ENCODE measurements at places on chromosomes 5 and 9. TPM values are rescaled to one million over a fixed set of nuclear protein-coding genes. Genes with fewer than 3 reads are reported as not detected.

IL13 gene
- total RNA-seq, result not detected

SLC27A6 gene
- total RNA-seq, result 80.1 TPM

DNA sequence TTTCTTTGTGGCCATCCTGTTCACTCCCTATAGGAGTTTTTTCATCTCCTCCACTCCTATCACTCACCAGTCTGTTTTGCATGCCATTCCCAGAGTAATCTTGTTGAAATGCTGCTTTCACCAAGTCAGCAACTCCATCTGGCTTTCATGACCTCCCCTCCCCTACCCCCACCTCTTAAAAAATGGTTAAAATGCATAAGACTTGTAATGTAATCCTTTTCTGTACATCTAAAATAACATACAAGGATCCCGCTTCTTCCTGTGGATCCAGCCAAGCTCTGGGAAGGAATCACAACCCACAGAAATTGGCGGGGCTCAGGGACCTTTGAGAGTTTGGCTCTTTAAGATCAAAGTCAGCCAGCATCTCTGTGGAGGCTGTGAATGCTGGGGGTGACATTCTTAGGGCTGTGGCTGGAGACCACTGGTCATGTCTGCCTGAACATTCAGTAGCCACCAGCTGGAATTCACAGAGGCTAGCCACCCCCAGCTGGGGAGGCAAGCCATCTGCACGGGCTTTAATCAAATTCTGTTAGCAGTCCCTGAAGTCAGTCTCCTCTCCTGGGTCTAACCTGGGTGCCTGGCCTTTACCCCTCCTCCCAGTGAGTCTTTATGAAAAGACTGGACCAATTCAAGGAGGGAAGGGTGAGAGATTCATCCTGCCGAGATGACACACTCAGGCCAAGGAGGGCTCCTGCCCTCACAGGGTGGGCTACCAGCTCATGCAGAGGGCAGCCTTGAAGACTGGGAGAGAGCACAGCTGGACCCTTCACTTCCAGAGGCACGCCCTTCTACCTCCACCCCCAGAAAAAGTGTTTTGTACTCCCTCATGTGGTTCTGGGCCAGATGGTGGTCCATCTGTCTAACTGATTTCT lies 132.9 kb downstream of the LIFR start:
- H3K4me3 ChIP-seq, result no peak overlapping the region
- no peak overlapping the region for H3K27ac ChIP-seq
- no peaks in the 10 kb centered on the region for H3K36me3 ChIP-seq
- no peaks in the 10 kb centered on the region for H3K27me3 ChIP-seq
- H3K4me1 ChIP-seq, result no peaks in the 10 kb centered on the region

- no peaks in the 10 kb centered on the region for H3K27me3 ChIP-seq
- no peak overlapping the region for H3K4me3 ChIP-seq
- no peak overlapping the region for H3K27ac ChIP-seq
- ATAC-seq, result no peak
These were observed 32.3 kb downstream of the CNTRL start for GRCh38 chr9:121107029-121107428.

GRCh38 chr5:141646026-141646425 lies 5.2 kb downstream of the FCHSD1 start:
- no peak overlapping the region for H3K4me3 ChIP-seq
- ATAC-seq, result no peak
- no peak overlapping the region for H3K27ac ChIP-seq
- peaks cover 16% of the 10 kb centered on the region for H3K4me1 ChIP-seq

ANXA2R gene
- 1.5 TPM for total RNA-seq

GRCh38 chr5:23208959-23209431 lies 298.4 kb upstream of the PRDM9 start:
- no peak overlapping the region for H3K4me3 ChIP-seq
- no peaks in the 10 kb centered on the region for H3K27me3 ChIP-seq
- no peaks in the 10 kb centered on the region for H3K4me1 ChIP-seq
- H3K27ac ChIP-seq, result no peak overlapping the region
- ATAC-seq, result no peak

All from gastroesophageal sphincter (tissue), 4 donors.